Stimulated activated CD8-positive, alpha-beta memory T cell treated with anti-CD3 and anti-CD28 coated beads, Interleukin-7, amount 100 ng/mL, for 1 hour (primary cell): ENCODE measurements at places on chromosomes 5 and 9.

GRCh38 chr9:87910821-87911220 is 6.9 kb upstream of the SPATA31C1 start:
- no peak for DNase-seq

DNA sequence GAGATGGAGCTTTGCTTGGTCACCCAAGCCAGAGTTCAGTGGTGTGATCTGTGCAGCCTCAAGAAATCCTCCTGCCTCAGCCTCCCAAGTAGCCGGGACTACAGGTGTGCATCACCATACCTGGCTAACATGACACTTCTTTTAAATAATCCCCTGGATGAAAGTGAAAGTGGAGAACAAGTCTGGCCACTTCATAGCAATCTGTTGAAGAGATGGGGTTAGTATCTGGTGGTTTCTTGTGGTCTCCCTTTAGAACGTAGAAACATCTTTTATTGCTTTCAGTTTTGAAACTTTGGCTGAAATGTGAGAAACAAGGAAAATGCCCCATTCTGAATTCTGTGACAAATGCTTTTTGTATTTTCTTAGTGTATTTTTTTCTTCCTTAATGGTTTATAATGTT is 452.5 kb upstream of the RIOK2 start:
- no peak for DNase-seq

DNA sequence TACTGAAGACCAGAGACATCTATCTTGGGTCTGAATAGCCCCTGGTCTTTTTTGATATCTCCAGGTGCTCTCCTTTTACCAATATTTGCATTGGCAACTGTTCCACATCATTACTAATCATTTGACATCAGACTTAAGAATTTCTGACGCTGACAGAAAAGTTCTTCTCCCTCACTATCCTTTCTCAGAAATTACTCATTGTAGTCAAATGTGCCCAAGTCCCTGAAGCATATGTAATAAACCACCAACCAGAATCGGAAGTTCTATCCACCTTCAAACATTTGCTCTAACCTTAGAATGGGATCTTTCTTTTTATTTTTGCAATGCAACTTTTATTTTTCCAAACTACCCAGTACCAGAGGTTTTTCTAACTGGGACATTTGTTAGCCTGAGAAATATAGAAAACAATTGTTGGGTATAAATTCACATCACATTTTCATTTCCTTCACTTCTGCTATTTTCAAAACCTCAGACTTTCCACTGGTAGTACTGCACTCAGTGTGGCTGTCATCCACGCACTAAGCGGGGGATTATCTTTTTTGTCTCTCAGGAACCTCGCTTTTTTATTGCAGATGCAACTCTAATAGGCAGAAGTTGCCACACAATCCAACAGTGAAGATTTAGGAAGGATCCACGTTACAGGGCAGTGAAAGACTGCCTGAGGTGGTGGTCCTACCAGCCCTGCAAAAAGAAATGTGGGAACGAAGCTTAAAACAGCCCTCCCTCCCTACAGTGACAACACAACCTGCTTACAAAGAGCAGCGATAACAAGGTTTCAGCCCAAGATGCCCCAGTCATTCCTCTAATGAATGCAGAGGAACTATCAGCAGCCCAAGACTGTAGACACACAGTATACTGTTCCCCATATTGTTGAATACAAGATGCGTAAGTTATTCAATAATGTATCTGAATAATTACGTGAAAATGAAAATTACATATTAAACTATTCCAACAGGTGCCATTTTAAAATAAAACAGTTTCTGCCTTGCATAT is 201.2 kb downstream of the EBF1 start:
- no peak for DNase-seq

GRCh38 chr5:133336969-133337410 is 275.4 kb downstream of the FSTL4 start:
- DNase-seq = no peak

GRCh38 chr9:93009337-93010015 is 49.0 kb upstream of the SUSD3 start:
- no peak for DNase-seq

DNA sequence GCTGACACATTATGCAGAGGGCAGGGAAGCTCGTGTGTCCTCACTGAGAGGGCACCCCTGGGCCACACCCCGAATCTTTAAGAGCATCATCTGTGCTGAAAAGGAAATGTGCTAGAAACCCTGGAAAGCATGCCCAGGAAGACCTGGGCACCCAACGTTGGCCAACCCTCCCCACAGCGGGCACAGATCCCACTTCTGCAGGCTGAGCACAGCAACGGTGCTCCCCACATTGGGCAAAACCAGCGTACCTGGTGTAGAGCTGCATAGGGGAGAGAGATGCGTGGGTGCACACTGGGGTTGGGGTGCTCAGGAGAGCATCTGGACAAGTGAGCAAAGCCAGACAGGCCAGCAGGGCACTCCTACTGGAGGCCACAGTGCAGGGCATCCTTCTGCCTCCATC is 32.6 kb downstream of the ROR2 start:
- DNase-seq = no peak

DNA sequence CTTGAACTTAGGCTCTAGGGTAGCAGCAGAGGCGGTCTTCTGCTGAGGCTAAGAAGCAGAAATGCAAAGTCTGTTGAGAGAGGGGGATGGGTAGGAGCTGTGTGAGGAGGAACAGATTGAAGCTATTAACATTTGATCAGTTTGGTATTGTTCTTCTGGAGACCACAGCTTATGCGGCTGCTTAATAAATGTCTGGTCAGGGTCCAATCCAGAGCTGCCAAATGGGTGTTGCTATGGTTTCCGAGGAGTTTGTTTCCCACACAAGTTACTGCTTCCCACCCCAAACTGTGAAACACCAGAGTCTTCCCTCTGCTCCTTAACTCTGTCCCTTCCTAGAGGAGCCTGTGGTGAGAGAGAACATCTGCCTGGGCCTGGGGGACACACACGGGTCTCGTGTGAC is 142.2 kb upstream of the KLF4 start:
- DNase-seq = no peak

- no peak for DNase-seq
These were observed 14.6 kb downstream of the NOL8 start for GRCh38 chr9:92310562-92310961.

- DNase-seq = no peak
These were observed 520.0 kb downstream of the SPOCK1 start for GRCh38 chr5:136979131-136979530.

DNA sequence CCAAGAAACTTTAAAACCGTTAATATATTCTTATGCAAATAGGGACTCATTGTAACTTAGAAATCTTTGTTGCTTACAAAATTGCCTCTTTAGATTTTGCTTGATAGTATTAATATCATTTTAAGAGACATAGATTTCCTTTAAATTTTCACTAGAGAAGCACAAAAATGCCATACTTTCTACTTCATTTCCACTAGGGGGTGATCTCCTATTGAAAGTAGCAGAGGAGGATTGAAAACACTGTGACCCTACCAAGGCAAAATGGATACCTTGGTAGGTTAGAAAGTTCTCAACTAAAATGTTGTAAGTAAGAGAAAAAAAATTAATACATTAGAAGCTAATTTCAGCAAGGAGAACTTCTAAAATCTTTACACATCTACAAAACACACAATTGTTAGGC is 204.9 kb downstream of the CHSY3 start:
- DNase-seq = no peak

DNA sequence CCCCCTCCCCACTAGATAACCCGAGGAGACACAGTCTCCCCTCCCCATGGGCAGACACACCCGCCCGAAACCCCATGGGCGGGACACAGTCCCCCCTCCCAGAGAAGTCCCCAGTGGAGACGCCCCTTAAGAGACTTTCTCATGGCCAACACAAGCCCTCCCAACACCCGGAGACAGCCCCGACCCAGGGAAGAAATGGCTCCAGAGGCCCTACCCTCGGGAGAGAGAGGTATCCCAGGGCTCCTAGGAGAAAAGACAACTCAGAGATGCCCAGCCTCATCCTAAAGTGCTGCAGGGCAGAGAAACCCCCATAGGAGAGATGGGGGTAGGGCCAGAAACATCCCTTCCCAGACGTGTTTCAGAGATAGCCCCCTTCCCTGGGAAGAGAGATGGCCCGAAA is 27.4 kb downstream of the PCDH1 start:
- DNase-seq = no peak

DNA sequence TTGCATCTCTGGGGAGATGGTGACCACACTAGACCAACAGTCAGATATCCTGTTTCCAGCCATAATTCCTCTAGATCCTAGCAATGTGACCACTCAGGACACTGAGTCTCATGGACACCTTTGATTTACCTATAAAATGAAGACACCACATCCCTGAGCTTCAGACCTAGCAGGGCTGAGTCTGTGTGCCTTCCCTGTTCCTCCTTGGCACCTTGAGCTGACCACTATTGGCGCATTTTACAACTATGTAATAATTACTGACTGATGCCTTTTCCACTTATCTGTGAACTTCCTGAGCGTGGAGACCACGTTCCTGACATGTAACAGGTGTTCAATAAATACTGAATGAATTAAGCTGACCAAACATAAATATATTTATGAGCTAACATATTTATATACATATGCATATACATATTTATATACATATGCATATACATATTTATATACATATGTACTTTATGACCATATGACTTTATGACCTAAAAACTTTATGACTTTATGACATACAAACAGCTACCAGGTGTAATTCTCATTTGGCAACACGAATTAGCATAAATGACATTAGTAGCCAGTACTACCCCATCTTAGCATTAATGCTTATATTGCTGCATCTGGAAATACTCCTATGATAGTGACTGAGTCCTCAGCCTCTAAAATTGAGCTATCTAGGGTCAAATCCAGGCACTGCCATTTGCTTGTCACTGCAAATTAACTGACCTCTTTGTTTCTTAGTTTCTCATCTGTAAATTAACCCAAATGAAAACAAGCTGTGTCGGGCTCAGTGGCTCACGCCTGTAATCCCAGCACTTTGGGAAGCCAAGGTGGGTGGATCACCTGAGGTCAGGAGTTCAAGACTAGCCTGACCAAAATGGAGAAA is 150.6 kb downstream of the GNA14 start:
- no peak for DNase-seq

DNA sequence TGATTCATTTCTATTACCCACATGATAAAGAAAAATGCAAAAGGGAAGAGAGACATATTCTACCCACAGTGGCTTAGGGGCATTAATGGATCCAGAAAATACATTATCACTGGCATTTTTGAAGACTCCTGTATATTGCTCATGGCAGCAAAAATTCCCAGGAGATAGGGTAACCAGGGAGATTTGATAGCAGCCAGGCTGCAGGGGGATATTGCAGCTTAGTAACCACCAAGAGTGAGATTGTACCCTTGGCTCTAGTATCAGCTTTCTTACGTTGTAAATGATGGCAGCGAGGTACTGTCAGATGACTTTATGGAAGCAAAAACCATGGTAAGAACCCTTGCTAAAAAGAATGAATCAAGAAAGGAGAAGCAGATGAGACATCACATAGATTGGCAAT is 19.8 kb upstream of the ALDH1A1 start:
- no peak for DNase-seq
